Liver (tissue), 10 donors: ENCODE measurements at places on chromosomes 7 and 10. TPM values are rescaled to one million over a fixed set of nuclear protein-coding genes. Genes with fewer than 3 reads are reported as not detected.

- no peaks in the 10 kb centered on the region for H3K36me3 ChIP-seq
- H3K4me1 ChIP-seq: no peaks in the 10 kb centered on the region
- no peak overlapping the region for H3K27ac ChIP-seq
- DNase-seq: no peak
Observed at GRCh38 chr7:82126576-82126975, 317.0 kb downstream of the CACNA2D1 start.

DNA sequence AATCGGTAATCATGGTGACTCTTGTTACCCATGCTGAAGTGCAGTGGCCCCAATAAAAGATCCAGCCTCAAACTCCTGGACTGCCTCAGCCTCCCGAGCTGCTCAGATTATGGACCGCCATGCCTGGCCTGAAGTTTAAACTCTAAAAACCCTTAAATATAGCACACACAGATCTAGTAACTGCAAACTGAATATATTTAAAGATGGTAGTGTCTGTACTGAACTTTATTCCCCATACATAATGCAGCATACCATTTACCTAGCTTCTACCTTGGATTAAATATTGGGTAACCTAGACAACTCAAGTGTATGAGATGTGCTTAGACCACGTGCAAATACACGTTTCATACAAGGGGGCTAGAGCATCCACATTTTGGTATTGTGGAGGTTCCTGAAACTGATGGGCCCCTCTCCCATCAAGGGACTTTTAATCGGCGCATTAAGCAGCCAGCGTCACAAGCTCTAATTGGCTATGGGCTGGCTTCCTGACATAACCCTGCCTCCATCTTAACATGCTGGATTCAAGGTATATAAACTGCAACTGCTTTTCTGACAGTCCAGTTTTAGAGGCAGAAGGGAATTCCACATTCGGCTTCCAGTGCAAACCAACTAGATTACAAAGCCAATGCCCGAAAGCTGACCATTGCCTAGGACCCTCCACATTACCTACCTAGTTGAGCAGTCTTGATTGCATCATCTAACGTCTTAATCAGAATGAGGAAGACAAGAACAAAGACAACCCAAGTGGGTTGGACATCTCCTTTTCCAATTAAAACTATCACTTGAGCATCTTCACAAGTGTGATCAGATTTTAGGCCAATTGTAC is 13.0 kb downstream of the HNRNPA2B1 start:
- H3K36me3 ChIP-seq: peaks cover 42% of the 10 kb centered on the region
- H3K4me1 ChIP-seq: peaks cover under 1% of the 10 kb centered on the region
- H3K4me3 ChIP-seq: no peak overlapping the region
- DNase-seq: no peak
- no peak overlapping the region for H3K27ac ChIP-seq

DNA sequence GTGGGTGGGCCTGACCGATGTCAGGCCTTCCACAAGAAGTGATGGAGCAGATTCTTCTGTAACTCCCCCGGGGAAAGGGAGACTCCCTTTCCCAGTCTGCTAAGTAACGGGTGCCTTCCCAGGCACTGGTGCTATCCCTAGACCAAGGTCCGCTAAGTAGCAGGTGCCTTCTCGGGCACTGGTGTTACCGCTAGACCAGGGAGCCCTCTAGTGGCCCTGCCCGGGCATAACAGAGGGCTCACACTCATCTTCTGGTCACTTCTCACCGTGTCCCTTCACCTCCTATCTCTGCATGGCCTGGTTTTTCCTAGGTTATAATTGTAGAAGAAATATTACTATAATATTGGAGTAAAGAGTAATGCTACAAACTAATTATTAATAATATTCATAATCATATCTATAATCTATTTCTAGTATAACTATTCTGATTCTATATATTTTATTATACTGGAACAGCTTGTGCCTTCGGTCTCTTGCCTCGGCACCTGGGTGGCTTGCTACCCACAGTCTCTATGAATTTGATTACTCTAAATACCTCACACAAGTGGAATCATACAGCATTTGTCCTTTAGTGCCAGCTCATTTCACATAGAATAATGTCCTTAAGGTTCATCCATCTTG is 1378.7 kb downstream of the XPNPEP1 start:
- H3K4me3 ChIP-seq: no peak overlapping the region
- H3K36me3 ChIP-seq: no peaks in the 10 kb centered on the region
- H3K4me1 ChIP-seq: no peaks in the 10 kb centered on the region
- peak; percentile 71 for DNase-seq
- no peaks in the 10 kb centered on the region for H3K27me3 ChIP-seq

- H3K4me1 ChIP-seq: no peaks in the 10 kb centered on the region
- H3K27me3 ChIP-seq: no peaks in the 10 kb centered on the region
- H3K4me3 ChIP-seq: no peak overlapping the region
- no peaks in the 10 kb centered on the region for H3K36me3 ChIP-seq
- no peak for DNase-seq
- no peak overlapping the region for H3K27ac ChIP-seq
Observed at GRCh38 chr7:29038463-29038862, 80.3 kb upstream of the TRIL start.

- H3K4me1 ChIP-seq: no peaks in the 10 kb centered on the region
- no peak within 1 kb of the TSS for H3K4me3 ChIP-seq
- no peak within 1 kb of the TSS for H3K27ac ChIP-seq
- no peaks in the 10 kb centered on the region for H3K36me3 ChIP-seq
Observed at GRCh38 chr7:100655908-100656674, at the start of gene ACTL6B. Gene ACTL6B (minus strand): TSS chr7:100656448. CDS start chr7:100656354, 94 bp downstream.

GRCh38 chr7:24336461-24336860 is 52.5 kb downstream of the NPY start:
- no peak overlapping the region for H3K27ac ChIP-seq
- H3K4me1 ChIP-seq: no peaks in the 10 kb centered on the region
- H3K27me3 ChIP-seq: no peaks in the 10 kb centered on the region
- DNase-seq: no peak

DNA sequence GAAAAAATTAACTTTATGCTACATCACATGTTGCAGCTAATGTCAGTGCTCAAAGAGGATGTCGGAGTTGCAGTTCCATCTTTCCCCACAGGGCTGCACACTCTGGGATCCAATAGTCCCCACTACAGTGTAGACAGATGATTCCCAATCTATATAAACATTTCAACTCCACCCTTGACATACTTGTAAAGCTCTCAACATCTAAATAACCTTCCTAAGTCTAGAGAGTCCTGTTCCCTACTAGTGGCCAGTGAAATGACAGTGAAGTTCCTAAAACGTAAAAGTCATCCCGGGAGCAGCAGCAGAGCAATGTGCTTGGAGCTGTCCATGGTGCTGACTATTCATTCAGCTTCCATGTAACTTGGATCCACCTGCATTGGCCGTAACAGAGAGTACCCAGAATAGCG is 145.1 kb downstream of the GRM8 start:
- H3K4me3 ChIP-seq: no peak overlapping the region
- H3K27me3 ChIP-seq: no peaks in the 10 kb centered on the region
- H3K27ac ChIP-seq: no peak overlapping the region
- H3K36me3 ChIP-seq: no peaks in the 10 kb centered on the region

- H3K36me3 ChIP-seq: no peaks in the 10 kb centered on the region
- no peaks in the 10 kb centered on the region for H3K27me3 ChIP-seq
- H3K4me3 ChIP-seq: no peak overlapping the region
- no peak overlapping the region for H3K27ac ChIP-seq
- DNase-seq: no peak
- no peaks in the 10 kb centered on the region for H3K4me1 ChIP-seq
Observed at GRCh38 chr10:1344846-1345245, 288.7 kb downstream of the WDR37 start.

DNA sequence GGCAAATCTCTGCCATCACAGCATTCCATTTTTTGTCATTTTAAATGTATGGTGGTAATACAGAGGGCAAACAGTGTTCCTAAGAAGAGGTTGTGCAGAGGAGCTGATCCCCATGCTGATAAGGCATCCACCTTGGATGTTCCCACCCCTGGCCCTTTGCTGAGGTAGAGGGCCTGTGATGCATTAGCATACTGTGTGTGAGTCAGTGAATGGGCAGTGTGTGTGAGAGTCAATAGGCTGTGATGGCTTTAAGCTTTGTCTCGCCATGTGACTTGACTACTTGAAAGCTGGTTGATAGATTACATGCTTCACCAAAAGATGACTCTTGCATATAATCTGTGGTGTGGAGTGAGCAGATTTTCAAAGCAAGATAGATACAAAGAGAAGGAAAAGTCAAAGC is 81.3 kb downstream of the INSYN2A start:
- no peaks in the 10 kb centered on the region for H3K4me1 ChIP-seq
- no peaks in the 10 kb centered on the region for H3K27me3 ChIP-seq
- no peak overlapping the region for H3K4me3 ChIP-seq
- no peak for DNase-seq
- H3K27ac ChIP-seq: no peak overlapping the region

GRCh38 chr10:92184977-92185376 is 105.9 kb downstream of the CPEB3 start:
- no peaks in the 10 kb centered on the region for H3K4me1 ChIP-seq
- no peak for DNase-seq
- H3K27ac ChIP-seq: no peak overlapping the region

DNA sequence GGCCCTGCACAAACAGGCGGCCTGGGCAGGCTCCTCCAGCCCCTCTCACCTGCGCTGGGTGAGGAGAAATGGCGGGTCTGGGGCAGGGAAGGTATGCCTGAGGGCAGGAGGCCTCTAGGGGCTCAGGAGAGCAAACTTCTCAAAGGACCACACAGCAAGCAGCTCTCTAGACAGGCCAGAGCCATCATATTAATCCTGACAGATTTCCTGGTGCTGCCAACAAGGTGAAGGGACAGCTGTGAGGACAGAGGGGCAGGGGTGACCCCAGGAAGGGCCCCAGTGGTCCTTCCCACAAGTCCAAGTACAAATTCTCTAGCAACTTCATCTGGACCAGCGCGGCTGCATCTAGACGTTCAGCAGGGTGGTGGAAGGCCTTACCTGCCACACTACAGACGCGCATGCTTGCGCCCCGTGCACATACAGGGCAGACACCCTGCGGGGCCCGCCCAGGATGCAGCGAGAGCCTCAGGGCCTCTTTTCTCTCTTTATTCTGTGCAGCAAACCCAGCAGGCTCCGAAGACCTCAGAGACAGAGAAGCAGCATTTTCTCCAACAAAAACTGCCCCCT is 62.1 kb downstream of the ZRANB1 start:
- H3K4me3 ChIP-seq: no peak overlapping the region
- H3K36me3 ChIP-seq: no peaks in the 10 kb centered on the region
- no peak for DNase-seq
- H3K27ac ChIP-seq: no peak overlapping the region

DNA sequence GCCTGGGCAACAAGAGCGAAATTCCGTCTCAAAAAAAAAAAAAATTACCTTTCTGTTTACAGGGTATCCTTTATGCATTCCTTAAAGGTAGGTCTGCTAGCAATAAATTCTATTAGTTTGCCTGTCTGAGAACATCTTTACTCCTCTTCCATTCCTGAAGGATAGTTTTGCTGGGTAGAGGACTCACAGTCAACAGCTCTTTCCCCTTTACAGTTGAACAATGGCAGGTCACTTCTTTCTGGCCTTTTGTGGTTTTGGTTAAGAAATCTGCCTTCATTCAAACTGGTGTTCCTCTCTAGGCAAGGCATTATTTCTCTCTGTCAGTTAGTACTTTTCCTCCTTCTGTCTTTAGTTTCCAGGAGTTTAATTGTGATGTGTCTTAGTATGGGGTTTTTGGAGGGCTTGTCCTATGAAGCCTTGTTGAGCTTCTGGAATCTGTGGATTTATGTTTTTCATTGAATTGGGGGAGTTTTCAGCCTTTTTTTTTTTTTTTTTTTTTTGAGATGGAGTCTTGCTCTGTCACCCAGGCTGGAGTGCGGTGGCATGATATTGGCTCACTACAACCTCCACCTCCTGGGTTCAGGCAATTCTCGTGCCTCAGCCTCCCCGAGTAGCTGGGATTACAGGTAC is 4.8 kb upstream of the DNAAF5 start:
- H3K27me3 ChIP-seq: no peaks in the 10 kb centered on the region
- H3K27ac ChIP-seq: no peak overlapping the region
- H3K36me3 ChIP-seq: no peaks in the 10 kb centered on the region
- H3K4me1 ChIP-seq: peaks cover 7% of the 10 kb centered on the region
- DNase-seq: no peak
- H3K4me3 ChIP-seq: no peak overlapping the region

DNA sequence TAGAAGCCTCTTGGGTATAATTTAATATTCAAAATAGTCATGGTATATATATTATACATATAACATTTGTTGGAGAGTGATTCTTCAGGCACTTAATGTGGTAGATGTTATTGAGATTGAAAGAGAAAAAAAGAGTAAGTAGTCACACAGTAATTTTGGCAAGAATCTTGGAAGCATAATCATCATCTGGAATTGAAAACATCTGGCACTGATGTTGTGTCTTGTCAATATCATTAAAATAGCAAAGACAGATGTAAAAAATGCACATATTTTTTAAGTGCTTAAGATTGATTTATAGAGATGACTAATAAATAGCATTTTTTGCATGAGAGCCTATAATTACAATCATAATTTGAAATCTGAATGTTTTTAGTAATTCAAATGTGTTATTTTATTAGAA is 9.5 kb downstream of the SEMA3D start:
- no peaks in the 10 kb centered on the region for H3K36me3 ChIP-seq
- H3K4me3 ChIP-seq: no peak overlapping the region
- H3K27ac ChIP-seq: no peak overlapping the region
- H3K4me1 ChIP-seq: no peaks in the 10 kb centered on the region
- no peak for DNase-seq

- H3K36me3 ChIP-seq: no peaks in the 10 kb centered on the region
- DNase-seq: peak; percentile 58
- no peak overlapping the region for H3K27ac ChIP-seq
- H3K27me3 ChIP-seq: no peaks in the 10 kb centered on the region
Observed at GRCh38 chr10:43202224-43202656, 64.0 kb downstream of the CSGALNACT2 start.

- no peaks in the 10 kb centered on the region for H3K4me1 ChIP-seq
- peaks cover 1% of the 10 kb centered on the region for H3K36me3 ChIP-seq
- H3K27ac ChIP-seq: no peak overlapping the region
- H3K4me3 ChIP-seq: no peak overlapping the region
- H3K27me3 ChIP-seq: no peaks in the 10 kb centered on the region
- no peak for DNase-seq
Observed at GRCh38 chr7:17355050-17355449, 56.6 kb downstream of the AHR start.

DNA sequence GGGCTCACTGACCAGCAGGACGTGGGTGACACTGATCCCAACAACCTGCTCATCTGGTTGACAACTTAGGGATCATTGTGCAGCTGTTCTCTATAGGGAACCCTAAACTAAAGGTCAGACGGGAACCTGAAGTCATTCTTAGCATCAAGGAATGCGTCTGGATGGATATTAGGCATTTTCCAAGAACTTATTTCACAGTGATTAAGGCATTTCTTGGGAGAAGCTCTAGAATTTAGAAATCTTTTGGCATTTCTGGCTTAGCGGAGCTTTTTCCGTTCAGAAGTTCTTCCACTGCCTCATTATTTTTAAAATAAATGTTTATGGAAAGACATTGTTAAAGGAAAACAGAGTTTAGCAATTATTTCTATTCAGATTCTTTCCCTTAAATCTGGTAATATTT is 303.3 kb upstream of the IGFBP3 start:
- H3K27ac ChIP-seq: no peak overlapping the region
- H3K36me3 ChIP-seq: no peaks in the 10 kb centered on the region

GRCh38 chr10:26468700-26469099 is 30.6 kb downstream of the APBB1IP start:
- no peaks in the 10 kb centered on the region for H3K4me1 ChIP-seq
- DNase-seq: no peak
- H3K27me3 ChIP-seq: no peaks in the 10 kb centered on the region
- H3K36me3 ChIP-seq: peaks cover 2% of the 10 kb centered on the region

The CAMK2B gene
- polyA plus RNA-seq: 3.3 TPM

The KCNH2 gene
- polyA plus RNA-seq: 0.18 TPM

The MMD2 gene
- not detected for polyA plus RNA-seq

The PTPN12 gene
- polyA plus RNA-seq: 10.1 TPM
